ENCODE measurements at places on chromosomes 1 and 21.

DNA sequence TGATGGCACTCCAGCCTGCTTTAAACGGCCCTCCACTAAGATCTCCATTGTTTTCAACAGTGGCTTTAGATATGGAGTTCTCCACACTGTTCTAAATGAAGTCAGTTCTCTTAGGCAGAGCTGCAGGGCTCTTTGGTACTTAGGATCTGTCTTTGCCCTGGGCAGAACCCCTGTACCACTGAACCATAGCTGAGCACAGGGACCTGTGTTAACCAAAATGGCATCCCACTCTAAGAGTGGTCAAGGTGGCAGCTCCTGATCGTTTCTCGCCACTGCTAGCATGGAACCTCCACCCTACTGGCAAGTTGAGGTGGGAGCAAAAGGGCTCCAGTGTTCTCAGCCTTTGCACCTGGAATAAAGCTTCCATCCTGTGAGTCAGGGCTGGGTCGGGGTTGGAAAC is 186.7 kb downstream of the TM2D1 start:
- DNase-seq: no peak

GRCh38 chr1:32521165-32521564 is 18.1 kb upstream of the ZBTB8A start:
- no peak for DNase-seq

- DNase-seq: no peak
Measured at GRCh38 chr1:58588396-58588795, 11.3 kb upstream of the TACSTD2 start.

DNA sequence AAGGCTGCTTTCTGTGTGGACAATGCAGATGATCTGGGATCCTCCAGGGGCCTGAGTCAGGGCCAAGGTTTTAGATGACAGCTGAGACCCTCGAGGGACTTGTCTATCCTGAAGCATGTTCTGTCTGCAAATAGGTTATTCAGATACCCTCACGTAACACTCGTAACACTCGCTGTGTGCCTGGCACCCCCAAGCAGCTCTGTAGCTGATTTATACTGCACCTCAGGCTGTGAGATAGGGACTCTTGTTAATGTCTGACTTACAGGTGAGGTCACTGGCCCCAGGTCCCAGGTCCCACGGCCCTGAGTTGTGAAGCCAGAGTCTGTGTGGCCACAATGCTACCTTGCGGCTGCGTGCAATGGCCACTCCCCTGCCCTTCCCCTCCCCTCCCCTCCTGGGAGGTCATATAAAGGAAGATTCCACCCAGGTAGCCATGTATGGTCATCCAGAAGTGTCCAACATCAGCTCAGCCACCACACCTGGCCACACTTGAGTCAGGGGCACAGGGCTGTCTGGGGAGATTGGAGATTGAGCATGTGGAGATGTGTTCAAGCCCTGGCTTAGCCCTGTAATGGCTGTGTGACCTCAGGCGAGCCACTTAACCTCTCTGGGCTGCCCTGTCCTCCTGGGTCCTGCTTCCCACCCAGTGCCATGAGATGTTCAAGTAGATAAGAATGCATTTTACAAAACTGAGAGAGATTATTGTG is 687.7 kb downstream of the MATN1 start:
- no peak for DNase-seq

DNA sequence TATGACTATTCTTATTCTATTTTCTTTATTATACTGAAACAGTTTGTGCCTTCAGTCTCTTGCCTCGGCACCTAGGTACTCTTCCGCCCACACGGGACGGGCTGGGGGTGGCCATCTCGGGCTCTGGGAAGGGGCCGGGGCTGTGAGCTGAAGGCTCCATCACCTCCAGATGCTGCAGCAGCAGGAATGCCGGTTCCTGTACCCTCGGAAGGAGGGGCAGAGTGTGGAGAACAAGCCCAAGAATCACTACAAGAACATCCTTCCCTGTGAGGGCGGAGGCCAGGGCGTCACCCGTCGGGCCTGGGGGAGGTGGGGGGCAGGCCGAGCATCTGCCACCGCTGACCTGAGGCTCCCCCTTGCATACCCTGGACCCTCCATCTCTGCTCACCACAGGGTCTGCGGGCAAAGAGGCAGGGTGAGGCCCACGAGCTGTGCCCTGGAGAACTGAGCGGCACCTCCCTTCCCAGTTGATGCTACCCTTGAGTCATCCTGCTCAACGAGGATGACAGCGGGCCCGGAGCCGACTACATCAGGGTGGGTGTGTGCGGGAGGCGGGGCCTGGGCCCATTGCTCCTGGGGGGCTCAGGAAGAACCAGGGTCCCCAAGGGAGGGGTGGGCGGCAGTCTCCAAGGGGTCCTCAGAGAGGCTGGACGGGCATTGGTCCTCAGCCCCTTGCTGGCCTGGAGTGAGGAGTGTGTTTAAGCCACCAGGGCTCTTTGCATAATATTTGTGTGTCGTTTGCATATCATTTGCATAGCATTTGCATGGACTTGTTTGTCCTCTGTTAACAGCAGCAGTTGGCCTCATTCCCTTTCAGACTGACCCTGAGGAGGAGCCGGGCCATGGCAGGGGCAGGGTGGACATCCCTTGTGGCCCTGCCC is 7.5 kb downstream of the RNF223 start:
- DNase-seq: no peak

DNA sequence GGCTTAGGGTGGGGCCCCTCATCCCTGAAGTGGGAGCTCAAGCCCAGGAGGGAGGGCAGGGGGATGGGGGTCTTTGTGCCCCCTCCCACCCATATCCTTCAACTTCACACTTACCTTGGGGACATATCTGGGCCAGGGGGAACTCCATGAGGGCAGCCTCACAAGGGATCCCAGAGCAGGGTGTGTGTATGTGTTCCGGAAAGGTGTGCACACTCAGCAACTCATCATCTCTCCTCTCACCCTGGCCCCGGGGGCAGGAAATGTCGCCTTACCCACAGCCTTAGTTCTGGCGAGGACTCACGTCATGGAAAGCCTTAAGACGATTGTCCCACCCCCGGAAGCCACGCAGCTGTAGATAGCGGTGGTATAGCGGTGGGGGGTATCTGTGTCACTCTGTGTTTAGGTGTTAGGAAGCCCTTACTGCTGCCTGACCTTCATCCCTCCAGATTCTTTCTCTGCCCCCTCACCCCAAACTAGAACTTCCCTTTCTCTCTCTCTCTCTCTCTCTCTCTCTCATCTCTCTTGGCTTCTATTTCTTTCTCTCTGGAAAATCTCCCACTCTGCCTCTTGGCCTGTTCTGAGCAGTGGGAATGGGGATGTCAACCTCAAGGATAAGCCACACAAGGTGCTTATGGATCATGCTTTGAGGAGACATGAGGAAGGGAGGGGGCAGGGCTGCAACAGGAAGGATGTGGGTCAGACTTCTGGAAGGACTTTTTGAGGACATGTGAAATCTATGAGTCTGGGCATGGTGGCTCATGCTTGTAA is at the start of gene SH2D2A:
Gene SH2D2A, minus strand, starts transcription at position 288 of the 768 bp plus-strand sequence. Its CDS starts 140 bp downstream, at position 148.
- no peak for DNase-seq

- DNase-seq: no peak
Measured at GRCh38 chr1:245730801-245731200, 576.0 kb downstream of the KIF26B start.

DNA sequence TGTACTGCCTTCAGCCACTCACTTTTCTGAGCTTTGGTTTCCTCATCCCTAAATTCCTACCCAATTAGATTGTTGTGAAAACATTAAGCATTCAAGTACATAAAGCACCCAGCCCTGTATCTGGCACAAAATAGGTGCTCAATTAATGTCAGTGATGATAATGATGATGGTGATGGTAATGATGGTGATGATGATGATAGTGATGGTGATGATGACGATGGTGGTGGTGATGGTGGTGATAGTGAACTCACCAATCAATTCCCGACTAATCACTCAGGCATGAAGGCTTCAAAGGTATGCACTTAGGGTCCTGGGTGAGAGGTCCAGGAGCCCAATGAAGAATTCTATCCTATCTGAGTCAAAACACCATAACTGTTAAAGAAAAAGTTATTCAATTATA is 383.5 kb downstream of the MATN1 start:
- no peak for DNase-seq

GRCh38 chr1:228860911-228861831 is 125.9 kb downstream of the RHOU start:
- peak; percentile 44 for DNase-seq

DNA sequence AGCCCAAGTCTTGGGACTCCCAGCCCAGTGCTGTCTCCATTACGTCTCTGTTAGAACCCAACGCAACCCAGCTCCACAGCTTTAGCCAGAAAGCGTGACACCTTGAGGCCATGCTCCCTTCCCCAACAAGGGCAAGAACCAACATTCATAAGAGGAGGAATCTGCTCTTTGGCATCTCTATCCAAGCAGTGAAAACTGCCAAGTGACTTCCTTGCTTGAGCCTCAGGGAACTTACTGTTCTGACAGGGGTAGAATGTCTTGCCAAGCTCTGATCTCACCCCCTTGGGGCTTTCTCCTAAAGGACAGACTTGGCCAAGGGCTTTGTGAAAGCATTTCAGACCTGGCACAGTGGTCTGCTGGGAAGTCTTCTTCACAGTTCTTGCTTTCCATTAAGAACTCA is 56.6 kb downstream of the SYT6 start:
- DNase-seq: no peak

GRCh38 chr1:228278432-228278941 is 70.6 kb downstream of the OBSCN start:
- no peak for DNase-seq

DNA sequence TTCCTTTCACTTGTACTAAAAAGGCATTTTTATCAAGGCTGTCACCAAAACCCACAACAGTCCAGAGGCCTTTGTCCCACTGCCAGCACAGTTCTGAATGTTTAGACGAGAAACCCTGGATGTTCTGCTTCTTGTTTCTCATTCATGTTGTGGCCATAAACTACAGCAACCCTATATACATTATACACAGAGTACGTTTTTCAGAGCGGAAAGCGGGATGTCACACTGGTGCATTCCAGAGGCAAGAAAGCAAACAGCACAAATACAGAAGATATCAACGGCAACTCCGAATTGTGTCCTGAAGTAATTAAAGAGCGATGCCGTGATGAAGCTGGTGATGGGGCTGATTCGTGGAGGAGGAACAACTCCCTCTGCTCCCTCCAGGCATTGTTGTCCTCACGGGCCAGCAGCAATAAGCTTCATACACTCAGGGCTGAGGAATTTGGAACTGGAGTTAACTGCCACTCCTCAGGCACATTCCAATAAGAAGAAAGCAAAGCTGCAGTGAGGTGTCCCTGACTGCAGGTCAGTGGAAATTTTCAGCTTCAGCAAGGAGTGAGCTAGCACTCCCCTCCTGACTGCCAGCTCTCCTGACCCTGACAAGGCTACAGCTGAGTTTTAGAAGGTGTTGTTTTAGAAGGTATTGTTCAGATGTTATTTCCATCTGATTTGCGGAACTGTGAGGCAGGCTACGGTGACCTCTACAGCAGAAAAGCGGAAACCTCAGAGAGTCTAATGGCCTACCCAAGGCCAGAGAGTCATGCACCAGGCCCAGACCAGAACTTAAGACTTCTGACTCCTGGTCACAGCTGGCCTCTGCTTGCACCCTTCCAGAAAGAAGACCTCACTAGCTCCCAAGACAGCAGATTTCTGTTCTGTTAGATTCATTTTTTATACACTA is 149.0 kb downstream of the TGFBR3 start:
- peak; percentile 75 for DNase-seq

- no peak for DNase-seq
Measured at GRCh38 chr1:226405411-226405988, 2.4 kb downstream of the PARP1 start.

DNA sequence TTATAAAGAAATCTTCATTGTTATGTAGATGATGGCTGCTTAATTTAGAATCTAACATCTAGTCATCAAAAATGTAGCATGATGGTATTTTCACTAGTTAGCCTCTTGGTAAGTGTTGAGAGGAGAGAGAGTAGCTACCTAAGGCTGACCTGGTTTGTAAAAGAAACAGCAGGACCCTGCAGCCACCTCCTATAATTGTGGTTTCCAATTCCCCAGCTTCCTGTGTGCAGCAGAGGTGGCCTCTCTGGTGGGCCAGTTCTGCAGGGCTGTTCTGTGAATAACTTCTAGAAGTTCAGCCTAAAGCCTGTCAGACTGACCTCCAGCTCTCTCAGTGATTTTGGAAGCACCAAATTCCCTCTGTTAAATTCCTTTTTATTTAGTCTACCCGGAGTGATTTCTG is 246.4 kb upstream of the LRRC7 start:
- no peak for DNase-seq

DNA sequence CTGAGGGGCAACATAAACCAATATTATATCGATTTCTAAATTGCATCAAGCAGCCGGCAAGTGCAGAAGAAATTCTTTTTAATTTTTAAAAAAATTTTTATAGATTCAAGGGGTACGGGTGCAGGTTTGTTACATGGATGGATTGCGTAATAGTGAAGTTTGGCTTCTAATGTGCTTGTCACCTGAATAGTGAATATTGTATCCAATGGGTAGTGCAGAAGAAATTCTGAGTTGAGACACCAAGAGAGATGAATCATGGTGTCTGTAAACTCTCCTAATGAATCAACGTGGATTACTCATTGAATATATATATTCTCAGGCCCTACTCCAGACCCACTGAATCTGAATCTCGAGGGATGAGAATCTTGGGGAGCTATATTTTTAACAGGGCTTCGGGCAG is 253.7 kb upstream of the FOXD3 start:
- DNase-seq: no peak

DNA sequence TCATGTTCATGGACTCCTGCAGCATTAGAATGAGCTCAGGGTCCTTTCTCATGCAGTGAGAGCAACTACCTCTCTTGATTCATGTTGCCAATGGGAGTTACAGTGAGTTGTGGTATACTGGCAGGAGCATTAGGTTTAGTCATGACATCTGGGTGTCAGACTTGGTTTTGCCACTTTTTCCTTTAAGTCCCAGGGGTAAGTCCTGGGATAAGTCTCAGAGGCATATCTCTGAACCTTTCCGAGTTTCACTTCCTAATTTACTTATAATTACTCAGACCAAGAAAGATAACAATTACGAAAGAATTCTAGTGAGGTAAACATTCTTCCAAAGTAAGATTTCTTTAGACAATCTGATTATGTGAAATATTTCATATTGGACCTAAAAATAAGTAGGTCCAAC is 606.0 kb downstream of the SMYD3 start:
- no peak for DNase-seq

- DNase-seq: no peak
Measured at GRCh38 chr1:88401313-88401712, 282.8 kb upstream of the PKN2 start.

- DNase-seq: no peak
Measured at GRCh38 chr1:86138746-86139145, 17.8 kb downstream of the COL24A1 start.

DNA sequence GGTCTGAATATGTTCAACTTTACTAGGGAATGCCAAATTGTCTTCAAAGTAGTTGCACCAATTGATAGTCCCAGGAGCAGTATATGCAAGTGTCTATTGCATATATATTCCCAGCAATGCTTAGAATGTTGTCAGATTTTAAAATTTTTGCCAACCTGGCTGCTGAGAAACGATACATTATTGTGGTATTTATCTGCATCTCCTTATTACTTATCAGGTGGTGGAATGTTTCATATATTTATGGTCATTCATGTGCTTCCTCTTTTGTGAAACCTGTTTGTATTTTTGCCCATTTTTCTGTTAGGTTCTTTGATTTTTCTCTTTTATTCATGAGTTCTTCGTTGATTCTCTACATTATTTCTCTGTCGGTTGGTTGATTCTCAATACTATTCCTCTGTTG is 39.5 kb downstream of the COLGALT2 start:
- no peak for DNase-seq
